GM12865 (cell line): ENCODE measurements at places on chromosomes 6 and 20.

DNA sequence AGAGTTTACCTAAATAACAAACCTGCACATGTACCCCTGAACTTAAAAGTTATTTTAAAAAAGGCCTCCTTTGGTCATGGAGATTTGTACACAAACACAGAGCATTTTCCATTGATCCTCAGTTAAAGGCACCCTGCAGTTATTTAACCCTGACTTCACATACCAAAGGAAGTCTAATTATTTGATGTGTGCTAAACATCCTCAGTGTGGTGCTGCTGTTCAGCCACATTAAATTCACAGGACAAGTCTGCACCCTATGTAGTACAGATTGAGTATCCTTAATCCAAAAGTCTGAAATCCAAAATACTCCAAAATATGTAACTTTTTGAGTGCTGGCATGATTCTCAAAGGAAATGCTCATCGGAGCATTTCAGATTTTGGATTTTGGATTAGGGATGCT lies 21.4 kb downstream of the KCNQ5 start:
- no peak for DNase-seq

DNA sequence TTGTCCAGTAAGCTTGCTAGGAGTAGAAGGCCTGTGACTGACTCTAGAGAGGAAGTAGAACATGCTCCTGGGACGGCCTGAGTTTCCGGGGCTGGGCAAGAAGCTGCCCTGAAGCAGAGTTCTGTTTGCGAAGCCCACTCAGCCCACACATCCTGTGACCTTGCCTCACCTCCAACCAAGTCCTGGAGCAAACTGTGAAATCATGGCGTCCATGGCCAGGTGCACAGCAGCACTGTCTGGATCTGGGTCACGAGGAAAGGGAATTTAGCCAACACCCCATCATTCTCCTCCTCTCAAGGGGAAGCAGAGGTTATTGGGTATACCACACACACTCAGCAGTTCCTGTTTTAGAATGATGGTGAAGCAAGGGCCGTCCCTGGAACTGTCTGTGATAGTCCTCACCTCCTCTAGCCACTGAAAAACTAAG lies 87.5 kb downstream of the CRYBG1 start:
- DNase-seq: peak; percentile 71

GRCh38 chr20:47350181-47350550 lies 6.3 kb downstream of the ZMYND8 start:
- DNase-seq: peak; percentile 54

DNA sequence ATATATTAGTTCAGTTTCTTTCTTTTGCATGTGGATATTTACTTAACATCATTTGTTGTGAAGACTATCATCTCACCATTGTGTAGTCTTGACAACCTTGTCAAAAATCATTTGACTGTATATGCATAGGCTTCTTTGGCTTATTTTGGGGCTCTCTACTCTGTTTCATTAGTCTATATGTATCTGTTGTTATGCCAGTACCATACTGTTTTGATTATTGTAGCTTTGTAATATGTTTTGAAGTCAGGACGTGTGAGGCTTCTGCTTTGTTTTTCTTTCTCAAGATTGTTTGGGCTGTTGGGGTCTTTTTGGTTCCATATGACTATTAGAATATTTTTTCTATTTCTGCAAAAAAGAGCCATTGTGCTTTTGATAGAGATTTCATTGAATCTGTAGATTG lies 288.2 kb upstream of the RNF217 start:
- no peak for DNase-seq

DNA sequence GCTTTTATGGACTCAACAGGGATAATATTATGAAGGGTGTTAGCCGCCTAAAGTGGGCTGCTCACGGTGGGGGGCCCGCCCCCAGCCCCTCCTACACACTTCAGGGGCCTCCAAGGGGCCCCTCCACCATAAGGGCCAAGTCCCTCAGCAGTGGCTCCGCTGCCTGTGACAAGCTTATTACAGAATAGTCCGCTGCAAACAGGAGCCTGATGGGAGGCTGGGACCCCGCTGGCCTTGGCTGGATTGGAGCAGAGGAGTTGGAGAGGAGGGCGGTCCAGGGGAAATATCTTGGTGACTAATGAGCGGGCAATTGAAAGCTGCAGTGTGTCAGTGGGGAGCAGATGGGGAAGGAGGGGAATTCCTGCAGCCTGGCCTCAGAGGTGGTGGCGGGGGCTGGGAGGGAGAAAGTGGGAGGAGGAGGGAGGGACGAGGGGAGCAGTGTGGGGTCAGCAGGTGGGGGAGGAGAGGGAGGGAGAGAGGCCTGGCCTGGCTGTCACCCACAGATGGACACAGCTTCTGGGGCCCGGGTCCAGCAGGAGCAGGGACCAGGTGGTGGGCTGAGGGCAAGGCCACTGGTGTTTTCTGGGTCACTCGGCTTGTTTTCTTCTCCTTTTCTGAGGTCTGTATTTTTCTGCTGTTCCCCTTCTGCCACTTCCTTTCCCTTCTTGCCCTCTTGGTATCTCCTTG lies 57.6 kb upstream of the FOXP4 start:
- DNase-seq: peak; percentile 66

- DNase-seq: no peak
Measured at GRCh38 chr6:21592953-21593352, 598 bp upstream of the SOX4 start.

DNA sequence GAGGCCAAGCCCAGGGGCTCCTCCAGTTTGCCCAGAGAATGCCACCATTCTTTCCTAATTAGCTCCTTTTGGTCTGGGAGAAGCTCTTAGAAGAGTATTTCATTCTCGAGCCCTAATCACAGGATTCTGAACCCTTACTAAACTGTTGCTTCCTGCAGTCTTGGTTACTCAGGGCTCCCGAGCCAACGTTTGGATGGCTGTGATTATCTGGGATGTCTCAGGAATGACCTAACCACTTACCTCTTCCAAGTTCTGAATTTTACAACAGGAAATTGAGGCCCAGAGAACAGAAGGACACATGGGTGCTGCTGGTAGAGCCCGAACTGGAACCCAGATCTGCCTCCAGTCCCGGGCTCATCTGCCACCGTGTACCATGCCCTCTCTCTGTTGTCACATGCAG lies 22.2 kb upstream of the PNPLA1 start:
- no peak for DNase-seq

GRCh38 chr6:130520801-130521200 lies 155.0 kb downstream of the TMEM200A start:
- no peak for DNase-seq

DNA sequence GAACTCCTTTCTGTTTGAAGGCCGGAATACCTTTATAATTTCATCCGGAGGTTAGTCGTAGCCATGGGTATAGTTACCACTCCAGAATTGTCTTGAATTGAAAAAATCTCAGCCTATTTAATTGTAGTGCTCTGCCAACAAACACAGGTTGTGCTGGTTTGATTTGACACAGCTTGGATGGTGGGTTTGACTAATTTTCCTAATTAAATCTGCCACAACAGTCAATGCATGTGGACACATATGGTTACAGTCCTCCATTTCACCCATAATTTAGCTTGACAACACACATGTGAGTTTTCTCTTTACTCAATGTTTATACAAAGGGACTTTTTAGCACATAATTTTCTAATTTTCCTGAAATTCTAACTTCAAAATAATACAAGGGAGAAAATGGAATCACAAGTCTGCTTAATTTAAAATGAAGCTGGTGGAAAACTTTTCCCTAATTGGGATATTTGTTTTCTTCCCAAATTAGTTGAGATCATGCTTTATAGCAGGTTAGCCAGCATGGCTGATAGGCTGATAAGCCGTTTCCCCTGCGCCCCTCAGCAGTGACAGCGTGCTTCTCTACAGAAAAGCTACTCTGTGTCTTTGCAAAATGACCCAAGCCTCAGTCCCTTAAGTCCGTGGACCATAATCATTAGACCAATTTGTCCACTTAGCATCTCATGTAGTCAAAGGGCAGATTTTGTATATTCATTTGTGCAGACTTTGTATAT lies 463.5 kb upstream of the FLRT3 start:
- DNase-seq: no peak

GRCh38 chr20:44008806-44009678 lies 94.4 kb downstream of the TOX2 start:
- DNase-seq: no peak

DNA sequence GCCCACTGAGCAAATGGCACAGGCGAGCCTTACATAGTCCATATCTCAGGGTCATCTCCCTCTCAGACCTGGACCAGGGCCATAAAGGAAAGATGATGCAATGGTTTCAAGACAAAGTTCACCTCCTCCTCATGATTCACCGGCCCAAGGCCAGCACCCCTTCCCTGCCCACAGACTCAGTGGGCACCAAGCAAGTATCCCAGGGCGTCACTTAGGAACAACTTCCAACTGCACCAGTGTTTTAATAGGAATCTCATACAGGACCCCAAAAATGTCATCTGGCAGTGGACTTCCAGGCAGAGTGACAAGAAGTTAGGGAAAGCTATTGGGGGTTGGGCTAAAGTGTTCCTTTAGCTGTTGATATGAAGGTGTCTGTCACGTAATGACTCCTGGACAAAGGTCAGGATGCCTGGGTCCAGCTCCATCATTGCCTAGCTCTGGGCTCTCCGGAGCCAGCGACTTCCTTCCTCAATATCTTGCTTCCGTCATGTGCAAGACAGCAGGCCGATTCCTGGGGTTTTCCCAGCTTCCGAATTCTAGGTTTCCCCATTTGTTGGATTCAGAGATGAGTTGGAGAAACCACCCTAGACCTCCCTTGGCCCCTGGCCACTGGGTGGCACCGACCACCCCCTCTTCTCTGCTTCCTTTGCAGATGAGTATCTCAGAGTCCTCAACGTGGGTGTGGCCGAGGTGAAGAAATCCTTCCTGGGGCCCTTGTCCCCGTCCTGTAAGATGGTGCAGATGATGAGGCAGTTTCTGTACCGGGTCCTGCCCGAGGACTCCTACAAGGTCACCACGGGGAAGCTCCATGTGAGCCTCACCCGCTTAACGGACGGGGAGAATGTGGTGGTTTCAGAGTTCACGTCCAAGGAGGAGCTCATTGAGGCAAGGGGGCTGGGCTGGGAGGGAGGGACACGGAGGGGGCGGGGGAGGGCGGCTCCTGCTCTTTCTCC lies 21.1 kb downstream of the PNPLA1 start:
- no peak for DNase-seq

- no peak for DNase-seq
Measured at GRCh38 chr6:93391965-93392364, 27.4 kb downstream of the EPHA7 start.

DNA sequence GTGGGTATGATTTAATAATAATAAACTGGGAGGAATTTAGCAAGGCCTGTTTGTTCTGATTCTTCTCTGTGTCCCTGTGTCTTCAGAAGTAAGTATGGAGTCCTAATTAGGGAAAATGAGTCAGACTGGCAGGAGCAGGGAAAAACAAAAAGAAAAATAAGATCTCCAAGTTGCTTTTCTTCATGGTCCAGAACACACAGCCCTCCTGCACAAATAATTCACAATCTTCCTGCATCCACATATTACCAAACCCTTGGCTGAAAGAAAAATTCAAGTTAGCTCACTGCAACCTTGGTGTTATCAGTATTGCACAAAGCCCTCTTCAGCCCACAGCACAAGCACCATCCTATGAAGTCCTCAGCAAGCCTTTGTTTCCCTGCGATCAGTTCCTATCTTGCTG lies 142.0 kb upstream of the LAMA2 start:
- DNase-seq: no peak

- DNase-seq: no peak
Measured at GRCh38 chr20:52941808-52942207, 30.4 kb upstream of the TSHZ2 start.

GRCh38 chr6:170113141-170113540 lies 177.7 kb downstream of the DLL1 start:
- DNase-seq: no peak

DNA sequence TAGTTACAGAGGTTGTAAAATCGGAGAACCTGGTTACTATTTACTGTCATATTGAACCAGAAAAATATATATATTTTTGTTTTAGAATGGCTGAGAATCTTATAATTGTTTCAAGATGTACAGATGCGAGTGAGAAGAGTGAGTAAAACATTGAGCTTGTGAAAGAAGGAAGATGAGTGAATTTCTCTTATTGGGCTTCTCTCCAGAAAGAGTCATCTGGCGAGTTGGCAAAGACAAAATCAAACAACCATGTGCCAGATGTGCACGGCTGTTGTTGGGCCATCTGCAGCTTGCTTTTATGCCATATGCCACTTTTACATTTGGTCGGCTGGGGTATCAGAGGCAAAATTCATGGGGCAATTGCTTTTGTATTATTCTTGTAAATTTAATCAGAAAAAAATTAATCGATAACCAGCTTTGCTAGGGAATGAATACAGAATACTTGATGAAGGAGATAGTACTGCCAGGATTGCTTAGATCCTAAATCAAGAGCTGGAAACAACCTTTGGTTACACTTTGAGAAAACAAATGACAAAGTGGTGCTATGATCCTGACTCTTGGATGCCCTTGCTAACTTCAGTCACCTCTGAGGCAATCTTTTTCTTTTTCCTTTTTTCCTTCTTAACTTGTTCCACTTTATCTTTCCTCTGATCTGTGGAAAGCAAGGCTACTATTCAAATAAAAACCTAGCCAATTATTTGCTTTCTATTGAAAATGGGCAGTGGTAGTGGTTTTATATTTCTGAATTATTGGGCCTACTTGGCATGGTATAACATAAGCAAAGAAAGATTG lies 97.1 kb upstream of the GRIK2 start:
- no peak for DNase-seq

DNA sequence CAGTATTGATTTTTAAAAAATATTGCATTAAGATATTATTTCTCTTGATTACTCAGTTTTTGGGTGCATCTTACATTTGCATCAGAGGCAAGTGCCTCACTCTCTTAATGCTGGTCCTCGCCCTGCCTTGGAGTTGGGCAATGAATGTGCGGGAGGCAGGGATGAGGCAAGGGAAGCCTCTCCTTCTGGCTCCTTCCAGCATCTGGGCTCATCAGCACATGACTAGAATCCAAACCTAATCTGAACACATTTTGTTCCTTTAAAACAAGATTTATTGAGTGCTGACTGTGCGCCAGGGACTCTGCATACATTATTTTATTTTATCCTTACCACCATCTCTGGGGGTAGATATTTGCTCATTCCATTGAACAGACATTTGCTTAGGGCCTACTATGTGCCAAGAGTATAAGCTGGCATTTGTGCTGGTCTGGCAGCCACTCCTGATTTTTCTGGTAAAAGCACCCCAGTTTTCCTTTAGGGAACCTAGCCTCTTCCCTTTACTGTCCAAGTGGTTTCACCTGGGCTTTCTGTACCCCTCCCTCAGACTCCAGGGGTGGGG lies 71.9 kb upstream of the ZNFX1 start:
- DNase-seq: no peak

- no peak for DNase-seq
Measured at GRCh38 chr6:105364243-105364642, 38.6 kb downstream of the PREP start.

DNA sequence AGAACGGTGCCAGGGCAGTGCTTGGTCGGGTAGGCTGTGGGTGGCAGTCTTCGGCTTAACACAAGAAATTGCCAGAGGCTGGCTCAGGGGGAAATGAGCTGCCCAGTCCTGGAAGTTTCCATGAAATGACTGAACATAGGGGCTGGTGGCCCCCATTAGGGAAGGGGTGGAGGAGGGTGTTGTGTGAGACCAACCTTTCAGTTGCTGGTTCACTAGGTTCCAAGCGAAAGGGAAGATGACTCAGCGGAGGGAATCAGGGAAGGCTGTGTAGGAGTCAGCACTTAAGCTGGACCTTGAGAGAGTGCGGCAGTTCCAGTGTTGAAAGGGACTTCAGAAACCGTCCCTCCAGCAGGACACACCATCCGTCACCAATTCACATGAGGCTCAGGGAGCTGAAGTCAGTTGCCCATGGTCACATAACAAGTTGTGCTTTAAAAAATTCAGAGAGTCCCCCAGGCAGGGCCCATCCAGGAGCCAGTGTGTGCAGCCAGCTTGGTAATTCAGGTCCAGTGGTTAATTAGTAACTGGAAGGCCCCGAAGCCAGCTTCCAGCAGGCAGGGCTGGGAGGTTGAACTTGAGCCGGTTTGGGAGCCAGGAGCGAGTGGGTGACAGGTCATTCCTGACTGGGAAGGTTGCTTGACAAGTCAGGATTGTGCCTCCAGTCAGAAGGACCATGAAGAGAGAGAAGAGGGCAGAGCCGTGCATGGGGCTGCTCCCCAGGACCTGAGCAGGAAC lies at the start of gene SGK2:
TSS of gene SGK2 (plus strand) at position 616 of the 735 bp plus-strand sequence. CDS start 7,469 bp downstream, outside the sequence.
- no peak for DNase-seq
